Left renal cortex interstitium (tissue), 4 donors: ENCODE measurements at places on chromosomes 1 and 21.

- no peak for DNase-seq
Observed at GRCh38 chr1:2974701-2975301, 46.5 kb upstream of the ACTRT2 start.

DNA sequence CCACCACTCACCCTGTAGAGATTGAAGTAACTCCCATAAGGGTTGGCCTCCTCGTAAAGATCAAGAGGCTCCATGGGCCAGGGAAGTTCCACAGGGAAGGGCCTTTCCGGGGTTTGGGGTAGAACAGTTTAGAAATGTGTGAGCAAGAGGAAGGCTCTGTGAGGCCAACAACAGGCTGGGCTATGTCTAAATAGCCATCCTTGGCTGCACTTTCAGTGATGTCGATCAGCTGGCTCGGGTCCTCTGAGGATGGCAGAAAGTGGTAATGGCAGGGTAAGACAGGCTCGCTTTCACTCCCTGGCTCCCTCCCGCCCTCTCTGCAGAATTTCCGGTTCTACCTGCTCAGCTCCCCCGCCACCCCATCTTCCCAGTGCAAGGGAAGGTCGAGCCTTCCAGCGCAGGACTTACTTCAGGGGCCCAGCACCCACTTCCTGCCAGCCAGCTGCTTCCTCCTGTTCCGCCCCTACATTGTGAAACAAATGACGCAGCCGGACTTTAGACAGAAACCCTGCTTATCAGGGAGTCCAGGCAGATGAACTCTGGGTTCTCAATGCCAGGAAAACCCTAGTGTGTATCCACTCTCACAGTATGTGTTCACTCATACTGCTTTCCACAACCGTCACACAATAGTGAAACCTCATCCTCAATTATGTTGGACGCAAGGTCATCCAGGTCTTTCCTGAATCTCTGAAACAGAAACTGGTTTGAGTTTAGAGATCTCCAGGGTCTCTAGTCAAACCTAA is 7.3 kb downstream of the F11R start:
- no peak for DNase-seq

GRCh38 chr21:22450507-22450906 is 1452.3 kb downstream of the NCAM2 start:
- no peak for DNase-seq

GRCh38 chr1:108512239-108513043 is 47.5 kb upstream of the EEIG2 start:
- DNase-seq: no peak

DNA sequence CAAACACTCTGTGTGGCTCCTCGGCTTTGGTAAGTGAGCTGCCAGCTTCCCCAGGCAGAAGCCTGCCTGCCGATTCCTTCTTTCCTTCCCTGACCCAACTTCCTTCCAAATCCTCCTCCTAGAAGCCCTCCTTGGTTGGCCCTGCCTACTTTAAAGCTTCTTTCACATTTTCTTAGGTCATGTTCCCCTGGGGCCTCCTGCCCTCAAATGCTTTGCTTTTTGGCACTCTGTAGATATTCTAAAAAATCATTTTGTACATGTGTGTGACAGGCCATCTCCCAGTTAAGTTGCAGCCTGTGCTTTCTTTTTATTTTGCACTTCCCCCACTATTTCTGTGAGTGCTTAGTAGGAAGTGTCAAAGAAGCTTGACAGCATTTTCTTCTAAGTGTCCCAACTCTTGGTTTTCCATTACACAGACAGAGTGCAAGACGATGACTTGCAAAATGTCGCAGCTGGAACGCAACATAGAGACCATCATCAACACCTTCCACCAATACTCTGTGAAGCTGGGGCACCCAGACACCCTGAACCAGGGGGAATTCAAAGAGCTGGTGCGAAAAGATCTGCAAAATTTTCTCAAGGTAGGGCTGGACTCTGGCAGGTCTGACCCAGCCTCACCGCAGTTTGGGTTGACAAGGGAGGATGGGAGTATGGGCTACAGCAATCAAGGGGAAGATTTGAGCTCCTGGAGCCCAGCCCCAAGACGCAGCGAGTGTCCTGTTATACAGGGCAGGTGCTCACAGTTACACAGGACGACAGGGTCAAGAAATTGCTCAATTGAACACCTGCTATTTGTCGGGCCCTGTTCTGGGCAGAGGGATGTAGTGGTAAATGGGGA is at the start of gene S100A9:
Gene S100A9, plus strand, starts transcription at position 2 of the 838 bp plus-strand sequence. Its CDS starts 430 bp downstream, at position 432.
- no peak for DNase-seq

- no peak for DNase-seq
Observed at GRCh38 chr1:206577626-206578025, 34.6 kb downstream of the EIF2D start.

DNA sequence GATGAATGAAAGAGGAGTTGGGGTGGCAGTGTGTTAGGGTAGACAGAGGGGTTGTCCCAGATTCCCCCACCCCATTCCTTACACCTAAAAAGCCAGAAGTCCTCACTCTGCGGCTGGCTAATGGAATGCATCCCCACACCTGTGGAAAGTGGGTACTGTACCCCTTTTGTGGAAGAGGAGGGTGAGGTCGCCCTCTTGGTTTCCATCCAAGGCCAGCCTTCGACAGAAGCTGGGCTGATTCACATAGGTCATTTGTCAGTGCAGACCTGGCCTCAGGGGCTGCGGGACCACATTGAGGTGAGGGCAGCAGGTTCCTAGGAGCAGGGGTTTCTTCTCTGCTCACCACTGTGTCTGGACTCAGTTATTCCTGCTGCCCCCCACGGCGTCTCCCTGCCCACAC is 671.6 kb downstream of the MATN1 start:
- no peak for DNase-seq

- no peak for DNase-seq
Observed at GRCh38 chr1:116983112-116983511, 18.4 kb upstream of the CD101 start.

DNA sequence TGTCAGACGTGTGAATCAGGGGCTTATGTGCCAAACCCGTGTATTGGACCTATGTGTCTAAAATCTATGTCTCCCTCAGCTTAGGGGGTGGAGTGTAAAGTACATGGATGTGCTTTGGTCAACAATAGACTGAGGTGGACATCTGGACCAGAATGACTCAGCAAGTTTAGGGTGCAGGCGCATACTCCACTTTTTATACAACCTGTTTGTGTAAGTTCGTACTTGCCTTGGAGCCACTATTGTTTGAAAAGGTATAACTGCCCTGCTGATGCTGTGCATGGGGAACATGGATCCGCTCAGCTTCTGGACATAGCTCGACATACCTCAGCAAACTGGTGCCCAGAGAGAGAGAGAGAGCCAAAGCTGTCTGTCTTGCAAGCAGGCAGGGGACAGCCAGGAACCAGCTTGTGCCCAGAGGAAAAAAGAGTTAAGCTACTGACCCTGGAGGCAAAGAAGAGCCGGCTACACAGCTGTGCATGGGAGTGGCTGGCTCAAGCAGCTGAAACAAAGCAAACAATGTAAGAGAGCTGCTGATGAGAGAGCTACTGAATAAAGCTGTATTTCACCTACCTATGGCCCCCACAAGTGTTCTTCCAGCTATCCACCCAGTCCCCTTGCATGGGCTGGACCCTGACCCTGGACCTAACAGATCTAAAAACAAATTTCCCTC is 41.2 kb downstream of the GJA5 start:
- DNase-seq: no peak

DNA sequence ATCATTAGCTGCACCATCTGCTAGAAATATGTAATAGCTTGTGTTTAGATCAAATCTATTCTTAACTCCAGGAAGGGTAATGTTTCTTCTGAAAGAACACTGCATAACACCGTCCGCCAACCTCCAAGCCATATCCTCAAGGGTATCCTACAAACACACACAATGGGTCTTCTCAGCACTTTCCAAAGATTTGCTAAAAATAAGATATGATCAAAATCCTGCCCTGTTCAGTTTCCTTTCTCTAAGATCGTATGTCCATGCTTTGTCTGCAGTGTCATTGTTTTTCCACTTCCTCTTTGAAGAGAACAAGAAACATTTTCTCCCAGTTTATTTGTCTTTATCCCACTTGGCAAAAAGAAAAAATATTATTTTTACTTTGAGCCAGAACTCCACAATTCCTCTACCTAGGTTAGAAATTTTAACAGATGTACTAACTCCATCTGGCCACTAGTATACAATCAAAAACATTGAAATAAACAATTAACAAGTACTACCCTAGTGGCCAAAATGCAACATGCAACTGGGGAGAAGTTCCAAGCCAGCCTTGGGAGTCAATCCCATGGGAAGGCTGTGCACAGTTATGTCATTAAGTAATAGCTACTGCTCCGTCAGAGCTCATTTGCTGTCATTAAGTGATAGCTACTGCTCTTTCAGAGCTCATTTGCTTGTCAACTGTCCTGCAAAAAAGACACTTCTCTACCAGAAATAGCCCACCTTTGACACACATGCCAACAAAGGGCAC is 37.8 kb downstream of the FRRS1 start:
- DNase-seq: no peak

- DNase-seq: no peak
Observed at GRCh38 chr1:206662396-206663092, 22.2 kb upstream of the MAPKAPK2 start.

- DNase-seq: no peak
Observed at GRCh38 chr1:222716393-222716792, 4.0 kb downstream of the BROX start.

- no peak for DNase-seq
Observed at GRCh38 chr1:164770131-164770529, 211.1 kb downstream of the PBX1 start.

DNA sequence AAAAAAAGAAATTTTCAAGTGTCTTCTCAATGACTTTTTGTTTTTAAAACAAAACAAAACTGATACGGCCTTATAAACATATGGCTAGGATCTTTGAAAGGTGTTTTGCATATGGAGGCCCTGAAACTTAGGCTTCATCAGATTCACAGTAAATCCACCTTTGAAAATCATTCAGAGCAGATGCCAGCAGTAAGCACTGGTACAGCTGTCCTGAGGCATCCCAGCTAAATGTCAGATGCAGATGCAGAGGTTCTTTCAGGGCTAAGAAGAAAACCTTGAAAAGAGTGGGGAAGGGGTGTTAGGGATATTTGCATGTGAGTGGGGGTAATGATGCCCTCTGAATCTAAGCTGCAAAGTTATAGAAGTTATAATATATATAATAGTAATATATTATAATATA is 56.2 kb upstream of the GNG12 start:
- DNase-seq: no peak

GRCh38 chr1:232873931-232874330 is 68.7 kb downstream of the MAP10 start:
- no peak for DNase-seq

DNA sequence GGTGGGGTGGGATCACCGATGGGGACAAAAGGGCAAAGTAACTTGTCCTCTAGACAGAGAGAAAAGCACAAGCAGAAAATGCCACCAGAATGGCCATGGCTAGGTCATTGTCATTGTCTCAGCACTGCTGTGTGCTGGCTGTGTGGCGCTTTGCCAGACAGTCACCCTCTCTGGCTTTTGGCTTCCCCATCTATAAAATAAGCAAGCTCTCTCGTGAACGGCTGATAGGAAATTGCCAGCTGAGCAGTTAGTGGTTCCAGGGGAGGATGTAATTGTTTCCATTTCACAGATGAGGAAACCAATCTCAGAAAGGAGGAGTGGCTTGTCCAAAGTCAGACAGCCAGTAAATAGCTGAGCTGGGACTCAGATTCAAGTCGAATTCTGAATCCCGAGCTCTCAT is 32.5 kb downstream of the PADI2 start:
- no peak for DNase-seq

- no peak for DNase-seq
Observed at GRCh38 chr1:183424691-183425090, 6.5 kb upstream of the NMNAT2 start.

GRCh38 chr21:26165331-26165730 is 5.2 kb downstream of the APP start:
- DNase-seq: no peak

DNA sequence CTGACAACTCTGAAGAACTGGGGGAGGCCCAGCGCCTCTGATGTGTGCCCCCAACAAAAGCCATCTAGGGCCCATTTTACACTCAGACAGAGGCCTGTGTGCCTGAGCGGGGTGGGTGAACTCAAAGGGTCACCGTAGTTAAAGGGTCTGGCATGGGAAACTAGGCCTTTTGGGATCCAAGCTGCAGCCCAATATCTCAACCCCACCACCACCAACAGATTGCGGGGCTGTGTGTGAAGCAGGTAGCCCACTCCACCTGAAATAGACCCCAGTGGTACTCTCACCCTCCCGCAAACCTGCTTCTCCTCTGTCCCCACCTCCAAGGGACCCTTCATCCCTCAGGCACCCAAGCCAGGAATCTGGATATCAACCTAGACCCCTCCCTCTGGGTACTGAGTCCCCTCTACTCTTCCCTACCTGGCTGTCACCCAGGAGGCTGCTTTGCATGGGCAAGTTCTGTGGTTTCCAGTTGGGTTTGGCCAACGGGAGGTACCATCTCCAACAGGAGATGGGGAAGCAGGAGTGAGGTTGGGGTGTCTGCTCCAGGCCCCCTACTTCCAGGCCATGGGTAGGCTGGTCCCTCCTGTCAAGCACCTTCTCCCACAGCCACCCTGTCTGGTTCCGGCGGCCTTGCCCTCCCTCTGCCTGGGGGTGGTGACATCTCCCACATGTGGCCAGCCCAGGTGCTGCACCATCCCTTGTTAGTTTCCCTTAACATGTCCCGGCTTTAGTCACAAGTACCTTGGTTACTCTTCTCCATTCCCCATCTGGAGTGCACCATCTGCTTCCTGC is 35.2 kb upstream of the LRP8 start:
- DNase-seq: no peak

- DNase-seq: no peak
Observed at GRCh38 chr1:109357616-109358015, 40.1 kb downstream of the SORT1 start.

GRCh38 chr1:156471496-156472490 is 28.8 kb downstream of the MEF2D start:
- DNase-seq: no peak

DNA sequence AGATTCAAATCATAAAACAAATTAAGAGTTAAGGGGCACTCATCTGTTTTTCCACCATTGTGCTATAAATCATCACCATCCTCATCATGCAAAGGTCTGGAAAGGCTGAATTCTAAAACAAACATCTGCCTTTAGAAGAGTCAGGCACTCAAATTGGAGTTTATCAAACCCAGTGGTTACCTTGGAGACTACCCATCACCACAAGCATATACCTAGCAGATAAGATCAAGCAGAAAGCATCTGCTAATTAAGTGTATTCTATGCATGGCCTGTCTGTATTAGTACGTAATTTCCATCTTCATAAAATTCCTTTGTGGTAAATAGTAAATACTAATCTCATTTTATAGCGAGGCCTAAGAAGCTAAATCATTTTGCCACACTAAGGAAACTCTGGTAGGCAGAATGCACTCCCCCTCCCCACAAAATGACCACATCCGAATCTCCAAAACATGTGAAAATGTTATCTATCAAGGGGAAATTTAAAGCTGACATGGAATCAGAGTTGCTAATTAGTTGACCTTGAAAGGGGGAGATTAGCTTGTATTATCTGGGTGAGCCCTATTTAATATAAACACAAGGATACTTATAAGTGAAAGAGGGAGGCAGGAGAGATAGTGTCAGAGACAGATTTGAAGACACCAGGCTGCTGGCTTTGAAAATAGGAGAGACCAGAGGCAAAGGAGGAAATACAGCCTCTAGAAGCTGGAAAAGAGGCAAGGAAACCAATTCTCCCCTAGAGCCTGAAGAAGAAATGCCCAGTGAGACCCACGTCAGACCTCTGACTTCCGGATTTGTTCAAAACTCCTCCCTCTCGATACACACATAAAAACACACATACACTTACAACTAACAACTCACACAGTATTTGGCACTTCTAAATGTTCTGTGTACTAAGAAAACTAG is 23.2 kb downstream of the ARID4B start:
- no peak for DNase-seq
